ENCODE measurements at places on chromosomes 12 and 14.

GRCh38 chr12:95181103-95181502 lies 36.2 kb downstream of the FGD6 start:
- DNase-seq: no peak

DNA sequence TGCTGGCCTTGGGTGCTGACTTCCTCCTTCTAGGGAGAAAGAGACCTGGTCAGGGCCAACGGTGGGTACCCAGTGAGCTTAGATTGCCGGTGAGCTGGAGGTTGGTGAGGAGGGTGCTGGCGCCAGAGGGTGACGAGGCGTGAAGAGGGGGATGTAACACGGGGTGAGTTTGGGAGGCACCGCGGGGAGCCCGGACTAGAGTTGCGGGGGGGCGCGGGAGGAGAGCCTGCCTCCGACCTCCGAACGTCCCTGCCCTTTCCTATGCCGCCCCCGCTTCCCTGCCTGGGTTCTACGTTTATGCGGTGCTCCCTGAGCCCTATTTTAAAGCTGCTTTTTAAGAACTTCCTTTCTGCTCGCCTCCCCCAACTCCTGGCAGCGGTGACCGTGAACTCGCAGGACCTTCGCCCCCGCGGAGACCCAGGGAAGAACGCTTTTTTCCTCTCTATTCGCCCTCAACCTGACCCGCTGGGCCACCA lies 18.6 kb downstream of the OR6S1 start:
- DNase-seq: no peak

DNA sequence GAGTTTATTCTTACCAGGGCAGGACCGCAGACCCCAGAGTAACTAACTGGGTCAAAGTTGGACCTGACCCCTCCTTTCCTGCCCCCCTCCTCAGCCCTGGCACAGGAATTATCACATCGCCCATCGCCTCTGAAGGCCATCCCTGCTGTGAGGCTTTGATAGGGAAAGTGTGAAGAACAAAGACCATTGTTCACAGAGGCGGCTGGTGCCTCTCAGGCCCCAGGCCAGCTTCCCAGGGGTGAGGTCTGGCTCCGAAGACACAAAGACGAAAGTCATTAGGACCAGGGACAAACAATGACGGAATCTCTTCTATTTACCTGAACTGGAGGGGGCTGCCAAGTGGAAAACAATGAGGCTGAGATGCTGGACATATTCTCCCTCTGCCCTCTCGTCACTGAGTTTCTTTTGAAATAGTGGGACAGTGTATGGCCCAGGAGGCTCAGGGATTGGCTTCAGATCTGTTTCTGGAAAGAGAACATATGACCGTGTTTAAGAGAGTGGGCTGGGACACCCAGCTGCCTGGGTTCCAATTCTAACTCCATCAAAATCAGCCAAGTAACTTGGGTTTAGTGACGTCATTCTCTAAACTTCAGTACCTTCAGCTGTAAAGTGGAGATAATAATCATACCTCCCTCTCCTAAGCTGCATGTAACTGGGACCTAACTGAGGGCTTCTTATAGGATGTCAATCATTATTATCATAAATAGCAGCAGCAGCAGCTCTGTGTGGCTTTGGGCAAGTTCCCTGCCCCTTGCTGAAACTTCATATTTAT lies 769.4 kb downstream of the MED13L start:
- no peak for DNase-seq

GRCh38 chr14:38065106-38065762 lies 142.5 kb upstream of the SSTR1 start:
- DNase-seq: peak; percentile 55

GRCh38 chr12:116303929-116304328 lies 26.4 kb upstream of the MED13L start:
- no peak for DNase-seq

DNA sequence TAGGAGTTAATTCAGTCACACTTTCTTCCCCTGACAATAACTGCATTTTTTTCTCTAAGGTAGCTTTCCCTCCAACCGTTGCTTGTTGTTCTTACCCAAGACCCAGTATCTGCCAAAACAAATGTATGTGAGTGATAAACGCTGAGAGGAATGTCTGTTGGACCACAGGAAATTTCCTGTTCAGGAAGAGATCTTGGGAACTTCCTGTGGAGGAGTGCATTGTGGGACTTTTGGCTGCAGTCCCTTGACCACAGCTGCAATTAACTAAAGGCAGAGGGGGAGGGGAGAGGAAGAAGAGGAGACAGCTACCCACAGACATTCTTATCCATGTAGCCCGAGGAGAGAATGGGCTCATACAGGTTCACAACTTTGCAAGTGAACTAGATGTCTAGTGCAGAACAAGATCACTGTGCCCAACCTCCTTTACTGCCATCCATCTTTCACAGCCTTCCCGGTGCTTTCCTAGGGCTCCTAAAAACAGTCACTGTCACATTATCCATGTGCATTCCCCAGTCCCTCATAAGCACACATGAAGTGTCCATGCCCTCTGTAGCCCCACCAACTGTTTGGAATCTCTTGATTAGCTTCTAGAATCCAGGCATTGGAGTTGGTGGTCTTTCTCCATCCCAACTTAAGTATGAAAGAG lies 149.5 kb downstream of the ETV6 start:
- no peak for DNase-seq

DNA sequence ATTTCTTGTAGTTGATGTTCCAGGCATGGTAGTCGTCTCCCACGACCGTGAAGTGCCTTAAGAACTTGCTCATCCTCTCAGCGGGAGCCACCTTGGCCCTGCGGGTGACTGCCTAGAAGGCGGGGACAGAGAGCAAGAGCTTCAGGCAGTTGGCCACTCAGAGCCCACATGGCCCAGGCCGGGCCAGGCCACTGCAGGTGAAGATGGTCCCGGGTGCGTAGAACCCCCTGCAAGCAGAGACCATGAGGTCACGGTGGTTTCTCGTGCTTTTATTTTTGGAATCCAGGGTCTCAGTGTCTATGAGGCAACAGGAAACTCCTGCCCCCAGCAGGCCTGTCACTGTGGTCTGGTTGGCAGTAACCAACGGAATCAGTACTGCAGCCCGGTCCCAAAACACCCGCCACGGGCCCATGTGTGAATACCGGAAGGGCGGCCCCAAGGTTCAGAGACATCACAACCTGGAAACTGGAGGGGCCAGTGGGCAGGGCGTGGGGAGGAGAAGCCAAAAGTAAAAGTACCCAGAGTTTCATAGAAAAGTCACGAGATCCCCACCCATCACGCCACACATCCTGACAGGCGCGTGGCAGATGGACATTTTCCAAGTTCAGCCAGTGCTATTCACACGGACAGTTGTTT lies 27.5 kb downstream of the HVCN1 start:
- peak; percentile 42 for DNase-seq

DNA sequence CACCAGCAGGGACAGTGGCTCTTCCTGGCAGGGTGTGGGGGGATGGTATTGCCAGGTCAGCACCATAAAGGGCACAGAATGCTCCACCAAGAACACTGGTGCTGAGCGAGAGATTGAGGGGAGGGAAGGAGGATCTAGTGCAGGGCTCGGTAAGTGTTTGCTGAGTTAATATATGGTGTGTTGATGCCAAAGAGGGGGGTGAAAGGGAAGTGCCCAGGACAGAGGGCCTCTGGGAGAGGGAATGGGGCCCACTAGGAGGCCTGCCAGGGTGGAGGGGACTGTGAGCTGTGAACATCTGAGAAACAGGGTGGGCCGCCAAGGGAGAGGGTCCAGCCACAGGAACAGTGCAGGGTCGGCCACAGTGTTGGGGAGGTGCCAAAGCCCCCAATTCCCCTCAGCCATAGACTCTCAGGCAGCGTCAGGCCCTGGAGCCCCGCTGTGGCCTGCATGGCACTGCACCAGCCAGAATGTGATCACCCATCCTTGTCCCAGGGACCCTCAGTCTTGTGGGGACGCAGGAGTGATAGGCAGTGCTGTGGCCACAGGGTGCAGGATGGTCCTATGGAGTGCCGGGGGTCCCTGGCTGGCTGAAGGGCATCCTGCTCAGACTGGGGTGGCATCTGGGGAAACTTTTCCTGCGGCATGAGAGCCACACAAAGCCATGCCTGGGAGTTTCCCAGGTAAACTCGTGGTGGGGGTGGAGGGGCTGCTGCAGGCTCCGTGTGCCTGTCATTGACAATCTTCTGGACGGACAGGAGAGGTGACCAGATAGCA lies 11.9 kb downstream of the RIN3 start:
- no peak for DNase-seq

DNA sequence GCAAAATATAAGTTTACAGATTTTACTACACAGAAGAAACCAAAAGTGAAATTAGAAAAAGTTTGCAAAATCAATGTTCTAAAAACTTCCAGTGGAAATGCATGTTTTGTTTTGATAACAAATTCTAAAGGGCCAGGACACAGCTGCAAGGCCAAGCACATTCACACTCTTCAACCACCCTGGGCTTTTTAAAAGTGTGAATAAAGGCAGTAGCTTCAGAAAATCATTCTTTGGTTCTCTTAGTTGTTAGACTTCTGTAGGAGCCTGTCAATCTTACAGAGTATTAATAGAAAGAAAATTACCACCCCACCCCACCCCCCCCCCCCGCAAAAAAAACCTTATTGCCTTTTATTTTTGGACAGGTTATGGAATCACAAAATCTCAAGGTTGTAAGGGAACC lies 105.2 kb upstream of the EGLN3 start:
- no peak for DNase-seq

DNA sequence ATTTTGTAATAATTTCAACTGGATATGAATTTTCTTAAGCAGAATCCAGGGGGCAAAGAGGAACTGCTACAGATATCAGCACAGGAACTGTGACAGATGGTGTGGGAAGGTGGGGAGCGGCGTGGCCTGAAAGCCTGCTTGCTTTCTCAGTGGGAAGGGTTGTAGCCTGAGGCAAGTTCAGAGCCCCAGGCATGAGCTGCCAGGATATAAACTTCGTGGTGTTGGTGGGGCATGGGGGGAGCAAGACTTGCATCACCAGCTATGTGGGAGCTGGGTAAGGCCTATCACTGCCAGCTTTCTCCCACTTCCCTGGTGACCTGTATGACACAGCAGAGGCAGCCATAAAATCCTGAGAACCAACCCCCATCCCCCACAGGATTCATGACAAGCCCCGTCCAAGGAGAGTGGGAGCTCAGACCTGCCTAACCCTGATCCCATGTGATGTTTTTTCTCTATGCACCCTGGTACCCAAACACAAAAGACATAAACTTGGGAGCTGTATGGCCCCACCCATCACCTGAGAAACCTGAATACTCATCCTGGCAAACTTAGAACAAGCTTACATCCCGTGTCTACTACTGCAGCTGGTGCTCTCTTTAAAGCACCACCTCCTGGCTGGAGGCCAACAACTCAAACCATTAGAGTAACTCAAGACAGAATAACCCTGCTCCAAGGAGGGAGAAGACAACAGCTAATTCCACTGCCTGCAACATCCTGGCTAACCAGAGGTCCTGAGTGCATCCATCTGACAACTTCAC lies 16.5 kb downstream of the CLEC1A start:
- no peak for DNase-seq
